Aorta (tissue), 5 donors: ENCODE measurements at places on chromosomes 4 and X. TPM values are rescaled to one million over a fixed set of nuclear protein-coding genes. Genes with fewer than 3 reads are reported as not detected.

- H3K4me1 ChIP-seq = no peaks in the 10 kb centered on the region
- H3K27ac ChIP-seq = no peak overlapping the region
- no peaks in the 10 kb centered on the region for H3K27me3 ChIP-seq
These were observed 57.2 kb downstream of the FBXW7 start for GRCh38 chr4:152478461-152479237.

- no peaks in the 10 kb centered on the region for H3K27me3 ChIP-seq
- H3K4me1 ChIP-seq = no peaks in the 10 kb centered on the region
- H3K4me3 ChIP-seq = no peak overlapping the region
- H3K36me3 ChIP-seq = no peaks in the 10 kb centered on the region
- DNase-seq = no peak
- H3K27ac ChIP-seq = no peak overlapping the region
These were observed 136.6 kb downstream of the STAG2 start for GRCh38 chrX:124098089-124098488.

Gene ZNF330
- polyA plus RNA-seq = 20.0 TPM

Gene RHOXF1
- polyA plus RNA-seq = not detected
